Heart right ventricle (tissue), 16 donors: ENCODE measurements at places on chromosomes 1 and 21.

DNA sequence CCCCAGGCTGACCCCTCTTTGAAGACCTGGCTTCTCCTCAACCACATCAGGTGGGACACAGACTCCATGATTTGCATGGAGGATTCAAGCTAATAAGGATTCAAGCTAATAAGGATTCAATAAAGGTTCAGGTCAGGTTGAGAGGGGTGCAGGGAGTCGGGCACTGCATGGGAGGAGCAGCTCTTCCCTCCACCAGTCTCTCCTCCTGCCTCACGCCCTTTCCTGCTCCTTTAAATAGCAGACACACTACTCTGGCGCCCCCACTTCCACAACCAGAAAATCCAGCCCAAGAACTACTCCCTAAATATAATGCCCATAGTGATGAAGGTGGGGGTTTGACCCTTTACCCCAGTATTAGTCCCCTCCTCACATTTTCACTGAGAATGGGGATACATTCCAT is 7.1 kb downstream of the MEX3A start:
- DNase-seq, result no peak

DNA sequence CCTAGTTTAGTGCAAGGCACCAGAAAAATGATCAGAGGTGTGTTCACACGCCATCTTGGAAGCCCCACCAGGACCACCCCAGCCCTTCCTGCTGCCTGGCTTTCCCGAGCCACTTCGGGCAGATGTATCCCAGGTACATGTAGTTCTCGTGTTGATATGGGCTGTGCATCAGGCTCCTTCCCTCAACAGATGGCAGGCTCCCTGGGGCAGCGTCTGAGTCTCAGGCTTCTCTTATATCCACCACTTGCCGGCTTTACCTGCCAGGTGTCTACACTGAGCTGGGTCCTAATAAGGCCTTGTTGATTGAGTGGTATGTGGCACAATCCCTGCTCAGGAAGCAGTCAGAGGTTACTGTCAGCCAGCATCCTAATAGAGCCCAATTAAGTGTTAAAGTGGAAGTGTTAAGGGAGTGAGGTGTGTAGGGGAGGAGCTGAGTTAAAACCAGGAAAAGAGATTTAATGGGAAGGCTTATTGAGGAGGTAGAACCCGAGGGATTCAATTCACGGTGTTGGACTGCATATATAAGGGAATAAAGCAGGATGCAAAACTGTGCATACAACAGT is 8.5 kb downstream of the GPA33 start:
- DNase-seq, result no peak

- DNase-seq, result no peak
Observed at GRCh38 chr1:239262538-239262937, 123.8 kb upstream of the CHRM3 start.

- no peak for DNase-seq
Observed at GRCh38 chr1:65725064-65725463, 67.6 kb upstream of the PDE4B start.

DNA sequence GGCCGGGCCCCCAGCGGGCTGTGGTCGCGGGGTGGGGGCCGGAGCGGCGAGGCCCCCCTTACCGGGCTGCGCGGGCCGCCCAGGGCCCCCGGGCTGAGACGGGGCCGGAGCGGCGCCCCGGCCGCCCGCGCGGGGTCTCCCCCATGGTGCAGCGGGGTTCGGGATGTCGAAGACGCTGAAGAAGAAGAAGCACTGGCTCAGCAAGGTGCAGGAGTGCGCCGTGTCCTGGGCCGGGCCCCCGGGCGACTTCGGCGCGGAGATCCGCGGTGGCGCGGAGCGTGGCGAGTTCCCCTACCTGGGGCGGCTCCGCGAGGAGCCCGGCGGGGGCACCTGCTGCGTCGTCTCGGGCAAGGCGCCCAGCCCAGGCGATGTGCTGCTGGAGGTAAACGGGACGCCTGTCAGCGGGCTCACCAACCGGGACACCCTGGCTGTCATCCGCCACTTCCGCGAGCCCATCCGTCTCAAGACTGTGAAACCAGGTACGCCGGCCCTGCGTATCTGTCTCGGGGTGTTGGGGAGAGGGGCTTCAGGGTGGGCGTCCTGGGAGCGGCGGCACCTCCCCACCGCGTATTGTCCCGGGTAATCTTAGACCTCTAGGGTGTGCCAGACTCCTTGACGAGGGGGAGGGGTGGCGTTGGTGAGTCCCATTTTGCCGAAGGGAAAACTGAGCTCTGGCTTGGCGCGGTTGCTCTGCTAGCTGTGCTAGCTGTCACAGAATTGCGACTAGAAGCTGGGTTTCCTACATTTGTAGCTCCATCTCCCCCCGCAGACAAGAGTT is 745 bp downstream of the MAGI3 start:
- peak; percentile 58 for DNase-seq

GRCh38 chr1:185105121-185105520 is 51.6 kb downstream of the TRMT1L start:
- no peak for DNase-seq

DNA sequence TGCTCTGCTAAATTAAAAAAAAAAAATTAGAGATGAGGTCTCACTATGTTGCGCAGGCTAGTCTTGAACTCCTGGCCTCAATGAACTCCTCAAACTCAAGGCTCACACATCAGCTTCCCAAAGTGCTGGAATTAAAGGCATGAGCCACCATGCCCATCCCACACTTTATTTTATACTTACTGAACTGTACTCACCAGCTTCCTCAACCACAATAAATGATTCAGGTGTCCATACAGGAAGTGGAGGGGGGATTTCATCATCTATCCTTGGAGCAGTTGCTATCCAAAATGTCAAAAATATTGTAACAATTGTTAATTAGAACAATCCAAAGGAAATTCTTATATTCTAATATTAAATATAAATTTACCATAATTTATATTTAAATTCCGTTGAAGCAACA is 22.4 kb upstream of the RSBN1 start:
- no peak for DNase-seq

- peak; percentile 3 for DNase-seq
Observed at GRCh38 chr21:44443891-44444285, 11.4 kb upstream of the LRRC3 start.

DNA sequence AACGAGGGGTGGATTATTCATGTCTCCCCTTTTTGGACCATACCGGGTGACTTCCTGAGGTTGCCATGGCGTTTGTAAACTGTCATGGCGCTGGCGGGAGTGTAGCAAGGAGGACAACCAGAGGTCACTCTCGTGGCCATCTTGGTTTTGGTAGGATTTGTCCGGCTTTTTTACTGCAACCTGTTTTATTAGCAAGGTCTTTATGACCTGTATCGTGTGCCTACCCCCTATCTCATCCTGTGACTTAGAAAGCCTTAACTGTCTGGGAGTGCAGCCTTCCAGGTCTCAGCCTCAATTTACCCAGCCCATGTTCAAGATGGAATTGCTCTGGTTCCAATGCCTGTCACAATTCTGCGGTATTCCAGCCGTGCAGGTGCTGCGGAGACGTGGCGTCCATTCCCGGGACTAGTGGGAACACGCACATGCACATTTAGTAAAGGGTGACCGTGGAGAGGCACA is 40.2 kb upstream of the ZNF496 start:
- DNase-seq, result no peak

GRCh38 chr1:174812656-174813055 is 187.1 kb upstream of the CACYBP start:
- no peak for DNase-seq

DNA sequence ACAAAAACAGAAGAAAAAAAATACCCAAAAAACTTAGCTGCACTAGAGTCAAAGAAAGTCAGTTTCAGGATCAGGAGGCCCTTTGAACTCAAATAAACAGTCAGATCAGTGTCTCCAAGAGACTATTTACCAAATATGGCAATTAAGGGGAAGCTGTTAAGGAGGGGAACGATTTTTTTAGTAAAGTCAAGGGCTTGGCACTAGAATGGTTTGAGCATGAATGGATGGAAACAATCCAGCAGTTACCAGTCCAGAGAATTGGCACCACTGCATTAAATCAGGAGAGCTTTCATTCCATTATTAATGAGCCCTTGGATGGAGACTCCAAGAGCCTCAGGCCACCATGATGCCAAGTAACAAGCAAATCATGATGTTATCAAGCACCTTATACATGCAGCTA is 7.2 kb downstream of the TRAPPC3 start:
- no peak for DNase-seq

GRCh38 chr1:116990612-116991151 is 10.9 kb upstream of the CD101 start:
- peak; percentile 85 for DNase-seq

DNA sequence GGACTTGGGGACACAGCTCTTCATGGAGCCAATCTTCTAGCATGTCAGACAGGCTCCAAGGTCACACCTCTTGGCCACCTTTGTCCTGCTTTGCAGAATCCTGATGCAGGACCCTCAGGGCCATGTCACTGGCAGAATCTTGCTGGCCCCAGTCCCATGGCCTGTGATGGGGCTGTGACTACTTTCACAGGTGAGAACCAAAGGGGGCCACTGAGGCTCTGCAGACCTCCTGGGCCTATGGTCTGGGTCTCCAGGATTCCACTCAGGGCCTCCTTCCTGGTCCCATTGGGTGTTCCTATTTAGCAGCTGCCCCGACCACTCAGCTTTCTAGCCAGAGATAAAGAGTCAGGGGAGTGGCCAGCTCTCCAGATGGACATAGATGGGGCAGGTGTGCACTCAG is 238.7 kb downstream of the MATN1 start:
- DNase-seq, result no peak

DNA sequence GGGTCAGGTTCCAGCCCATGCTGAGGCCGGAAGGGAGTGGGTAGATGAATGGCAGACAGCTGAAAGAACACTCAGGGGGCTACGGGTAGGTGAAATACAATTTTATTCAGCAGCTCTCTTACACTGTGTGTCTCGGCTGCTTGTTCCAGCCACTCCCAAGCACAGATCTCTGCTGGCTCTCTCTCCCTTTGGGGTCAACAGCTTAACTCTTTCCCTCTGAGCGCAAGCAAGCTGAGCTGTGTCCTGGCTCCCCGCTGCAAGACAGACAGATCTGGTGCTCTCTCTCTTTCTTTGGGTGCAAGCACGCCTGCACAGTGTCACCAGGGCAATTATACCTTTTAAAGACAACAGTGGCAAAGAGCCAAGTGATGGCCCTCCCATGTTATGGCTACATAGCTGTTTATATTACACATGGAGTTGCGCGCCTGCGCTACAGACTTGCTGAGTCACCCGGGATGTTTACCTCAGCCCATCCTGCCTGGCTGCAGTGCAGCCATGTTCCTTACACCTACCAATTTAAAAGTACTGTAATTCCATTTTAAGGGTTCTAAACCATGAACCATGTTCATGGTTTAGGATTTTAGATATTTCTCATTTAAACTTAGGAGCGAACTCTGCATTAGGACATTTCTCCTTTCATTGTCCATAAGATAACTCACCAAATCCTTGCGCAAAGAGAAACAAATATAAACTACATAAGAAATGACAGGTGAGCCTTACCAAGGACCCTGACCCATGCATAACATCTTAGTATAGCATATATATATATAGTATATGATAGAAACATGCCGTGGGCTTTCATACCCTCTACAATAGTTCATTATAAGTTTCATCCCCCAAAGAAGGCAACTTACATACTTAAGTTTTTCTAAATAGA is 396.5 kb downstream of the SMYD3 start:
- no peak for DNase-seq

DNA sequence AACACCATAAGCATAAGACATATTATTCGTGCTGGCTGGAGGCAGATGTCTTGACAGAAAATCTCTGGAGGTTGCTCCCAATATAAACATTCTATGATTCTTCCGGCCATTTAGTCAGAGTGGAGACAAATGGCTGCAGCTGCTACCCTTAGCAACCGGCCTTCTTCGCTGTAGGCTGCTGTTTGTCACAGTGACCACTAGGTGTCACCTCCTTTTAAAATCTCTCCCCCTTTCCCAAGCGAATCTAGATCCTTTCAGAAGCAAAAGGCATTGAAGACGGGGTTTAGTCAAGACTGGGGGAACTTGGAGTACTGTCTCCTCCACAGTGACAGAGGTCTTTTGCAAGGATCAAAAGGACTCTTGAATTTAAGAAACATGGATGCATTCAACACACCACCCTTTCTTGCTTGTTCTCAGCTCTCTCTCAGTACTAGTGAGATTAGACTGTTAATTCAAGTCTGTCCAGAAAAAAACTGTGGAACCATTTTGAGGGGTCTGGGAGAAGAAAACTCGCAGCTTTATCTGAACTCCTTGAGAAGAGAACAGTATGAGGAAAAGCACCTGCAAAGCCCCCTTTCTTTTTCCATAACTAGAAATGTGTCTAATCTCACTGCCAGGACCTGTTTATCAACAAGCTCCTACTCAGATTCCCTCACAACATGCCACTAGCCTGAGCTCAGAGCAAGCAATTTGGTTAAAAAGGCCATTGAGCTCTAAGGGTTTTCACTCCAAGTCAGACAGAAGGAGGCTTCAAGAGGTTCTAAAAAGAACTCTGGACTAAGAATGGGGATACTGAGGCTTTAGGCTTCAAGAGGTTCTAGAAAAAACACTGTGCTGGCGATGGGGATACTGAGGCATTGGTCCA is 408.3 kb upstream of the PLXNA2 start:
- peak; percentile 42 for DNase-seq

- no peak for DNase-seq
Observed at GRCh38 chr21:41659791-41660560, 106.9 kb downstream of the RIPK4 start.

DNA sequence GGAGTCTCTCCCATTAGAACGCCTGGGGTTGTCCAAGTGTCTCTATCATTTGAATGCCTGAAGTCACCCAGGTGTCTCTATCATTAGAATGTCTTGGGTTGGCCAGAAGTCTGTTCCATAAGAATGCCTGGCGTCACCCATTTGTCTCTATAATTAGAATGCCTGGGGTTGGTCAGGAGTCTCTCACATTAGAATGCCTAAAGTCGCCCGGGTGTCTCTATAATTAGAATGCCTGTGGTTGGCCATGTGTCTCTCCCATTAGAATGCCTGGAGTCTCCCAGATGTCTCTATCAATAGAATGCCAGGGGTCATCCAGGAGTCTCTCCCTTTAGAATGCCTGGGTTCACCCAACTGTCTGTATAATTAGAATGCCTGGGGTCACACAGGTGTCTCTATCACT is 54.5 kb downstream of the RNF187 start:
- DNase-seq, result no peak

- DNase-seq, result no peak
Observed at GRCh38 chr1:239896980-239897379, 194.7 kb upstream of the FMN2 start.

DNA sequence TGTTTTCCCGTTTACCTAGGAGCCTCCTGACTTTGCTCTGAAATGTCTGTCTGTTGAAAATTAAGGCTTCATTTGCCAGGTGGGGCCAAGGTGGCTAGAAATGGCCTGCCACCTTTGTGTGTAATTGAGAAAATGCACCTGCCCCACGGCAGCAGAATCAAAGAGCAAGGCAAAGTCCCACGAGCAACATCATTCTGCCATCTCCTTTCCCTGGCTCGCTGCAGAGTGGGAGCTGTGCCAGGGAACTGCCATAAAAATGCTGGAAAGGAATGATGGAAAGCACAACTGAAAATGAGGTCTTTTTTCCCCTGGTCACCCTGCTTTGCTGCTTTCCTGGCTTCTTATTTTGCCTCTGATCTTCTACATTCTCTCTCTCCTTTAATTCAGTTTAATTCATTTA is 5.5 kb upstream of the OLFML2B start:
- DNase-seq, result no peak
